Mammary epithelial cell (primary cell): ENCODE measurements at places on chromosomes 3 and 15.

GRCh38 chr15:88627463-88627862 lies 6.3 kb downstream of the AEN start:
- no peak for DNase-seq

DNA sequence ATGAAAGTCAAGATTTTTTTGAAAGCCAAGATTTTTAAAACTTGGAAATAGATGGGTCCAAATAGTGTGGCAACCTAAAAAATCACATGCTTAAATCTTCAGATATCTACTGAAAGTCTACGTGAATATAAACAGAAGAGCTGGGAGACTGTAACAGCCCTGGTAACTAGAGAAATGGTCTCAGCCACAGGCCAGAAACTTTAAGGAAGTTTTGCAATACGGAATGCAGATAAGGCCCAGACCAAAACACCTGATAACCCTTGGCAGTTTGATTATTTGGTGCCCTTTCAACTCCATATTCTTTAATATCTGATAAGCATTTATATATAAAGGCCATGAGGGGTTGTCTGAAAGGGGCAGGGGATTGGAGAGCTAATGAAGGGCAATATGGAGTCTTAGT lies 537.3 kb upstream of the TGFBR2 start:
- no peak for DNase-seq

DNA sequence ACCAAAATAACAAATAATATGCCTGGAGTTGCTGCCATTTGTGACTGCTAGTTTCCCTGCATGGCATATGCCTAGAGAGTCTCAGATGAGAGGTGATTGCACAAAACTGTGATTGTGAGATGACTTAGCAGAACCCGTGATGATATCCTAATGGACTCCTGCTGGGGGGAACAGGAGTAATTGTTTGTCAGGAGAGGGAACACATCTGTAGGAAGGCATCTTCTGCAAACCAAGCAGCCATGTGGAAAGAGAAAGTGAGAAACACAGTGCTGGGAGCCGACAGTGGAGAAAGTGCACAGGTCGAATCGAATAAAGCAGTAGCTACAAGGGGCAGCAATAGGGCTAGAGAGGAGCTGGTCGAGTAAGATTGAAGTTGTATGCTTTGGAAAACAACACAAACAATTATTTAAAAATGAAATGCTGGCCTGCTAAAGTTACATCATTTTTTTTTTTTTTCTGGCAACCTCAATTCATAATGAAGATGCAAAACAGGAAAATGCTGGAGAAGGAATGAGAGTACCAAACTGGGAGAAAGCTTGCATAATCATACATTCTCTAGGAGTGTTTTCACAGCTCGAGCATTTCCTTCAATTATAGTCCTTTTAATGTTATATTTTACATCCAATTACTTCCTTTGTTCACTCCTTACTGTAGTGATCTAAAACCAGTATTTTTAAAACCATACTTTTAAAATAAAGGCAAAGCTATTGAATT lies 494.2 kb upstream of the AGTR1 start:
- no peak for DNase-seq

- DNase-seq = no peak
Measured at GRCh38 chr3:31659246-31659645, 126.5 kb downstream of the STT3B start.

GRCh38 chr15:31606194-31606669 lies 279.6 kb downstream of the KLF13 start:
- peak; percentile 9 for DNase-seq

DNA sequence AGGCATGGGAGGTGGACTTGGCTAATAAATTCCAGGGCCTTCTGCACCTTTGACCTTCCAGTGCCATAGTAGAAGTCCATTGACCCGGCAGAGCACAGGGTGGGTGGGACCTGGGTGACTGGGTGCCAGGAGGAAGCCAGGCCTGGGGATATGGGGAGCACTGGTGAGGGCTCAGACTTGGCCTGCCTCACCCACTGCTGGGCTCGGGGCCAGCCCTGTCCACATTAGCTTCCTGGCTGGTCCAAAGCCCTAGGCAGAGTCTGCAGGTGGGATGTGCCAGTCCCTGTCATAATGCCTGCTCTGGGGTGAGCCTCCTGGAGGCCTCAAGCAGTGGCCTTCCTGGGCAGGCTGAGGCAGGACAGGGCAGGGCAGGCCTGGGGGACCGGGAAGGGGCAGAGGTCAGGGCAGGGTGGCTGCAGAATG lies 38.1 kb upstream of the CHRNB4 start:
- no peak for DNase-seq

- DNase-seq = peak; percentile 14
Measured at GRCh38 chr3:58299839-58300516, 6.1 kb upstream of the RPP14 start.

DNA sequence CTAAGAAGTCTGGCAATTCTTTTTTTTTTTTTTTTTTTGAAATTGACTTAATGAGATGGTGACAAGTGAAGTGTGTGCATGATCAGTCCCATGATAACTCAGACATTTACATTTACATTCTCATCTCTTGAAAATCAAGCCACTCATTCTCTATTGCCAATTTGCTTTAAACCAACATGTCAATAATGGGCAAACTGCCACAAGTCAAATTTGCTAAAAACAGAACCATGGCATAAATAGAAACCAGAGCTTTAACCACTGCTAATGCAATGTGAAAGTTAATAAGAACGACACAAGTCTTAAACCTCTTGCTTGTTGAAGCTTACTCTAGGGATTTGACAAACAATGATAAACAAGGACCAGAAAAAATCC lies 12.0 kb upstream of the COL8A1 start:
- DNase-seq = no peak

GRCh38 chr3:37935290-37935668 lies 55.3 kb upstream of the VILL start:
- no peak for DNase-seq

GRCh38 chr3:45442679-45443253 lies 54.4 kb downstream of the LARS2 start:
- DNase-seq = no peak

GRCh38 chr3:112261742-112262141 lies 32.3 kb downstream of the SLC9C1 start:
- DNase-seq = no peak

GRCh38 chr15:64037966-64038365 lies 8.3 kb downstream of the DAPK2 start:
- DNase-seq = no peak

GRCh38 chr15:20657084-20657483 lies 115.5 kb upstream of the GOLGA6L6 start:
- no peak for DNase-seq
